ENCODE measurements at places on chromosomes 2 and 18.

GRCh38 chr2:113937501-113937900, 47.6 kb downstream of the ACTR3 start:
- DNase-seq = no peak

- no peak for DNase-seq
Observed at GRCh38 chr18:13124411-13124810, 94.1 kb upstream of the LDLRAD4 start.

- peak; percentile 28 for DNase-seq
Observed at GRCh38 chr18:77433076-77433475, 183.4 kb downstream of the GALR1 start.

GRCh38 chr2:53636596-53636995, 131.0 kb upstream of the CHAC2 start:
- DNase-seq = peak; percentile 27

DNA sequence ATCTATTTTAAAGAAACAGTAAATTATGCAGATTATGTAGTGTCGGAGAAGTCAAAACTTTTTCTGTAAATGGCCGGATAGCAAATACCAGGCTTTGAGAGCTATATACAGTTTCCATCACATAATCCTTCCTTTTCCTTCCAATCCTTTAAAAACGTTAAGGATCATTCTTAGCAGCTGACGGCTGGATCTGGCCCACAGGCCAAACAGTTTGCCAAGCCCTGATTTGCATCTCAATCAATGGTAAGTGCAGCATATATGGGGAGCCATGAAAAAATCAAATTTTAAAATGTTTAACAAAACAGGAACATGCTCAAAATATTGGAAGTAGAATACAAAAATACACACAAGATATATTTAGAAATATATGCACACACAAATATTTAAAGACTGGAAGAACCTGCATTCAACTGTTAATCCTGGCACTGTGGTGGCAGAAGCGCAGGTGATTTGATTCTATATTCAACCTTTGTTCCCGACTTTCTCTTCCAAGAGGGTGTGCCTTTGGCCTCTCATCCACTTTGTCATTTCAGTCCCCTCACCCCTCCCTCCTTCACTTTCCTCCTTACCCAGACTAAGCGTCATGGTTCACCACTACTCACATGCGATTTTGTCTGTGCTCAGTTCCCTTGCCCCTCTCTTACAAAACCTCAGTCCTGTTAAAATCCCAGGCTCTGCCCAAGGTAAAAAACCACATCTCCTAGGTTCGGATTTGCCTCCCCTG, 27.3 kb downstream of the NDUFA10 start:
- DNase-seq = no peak

GRCh38 chr18:60570172-60570571, 197.6 kb upstream of the MC4R start:
- no peak for DNase-seq

DNA sequence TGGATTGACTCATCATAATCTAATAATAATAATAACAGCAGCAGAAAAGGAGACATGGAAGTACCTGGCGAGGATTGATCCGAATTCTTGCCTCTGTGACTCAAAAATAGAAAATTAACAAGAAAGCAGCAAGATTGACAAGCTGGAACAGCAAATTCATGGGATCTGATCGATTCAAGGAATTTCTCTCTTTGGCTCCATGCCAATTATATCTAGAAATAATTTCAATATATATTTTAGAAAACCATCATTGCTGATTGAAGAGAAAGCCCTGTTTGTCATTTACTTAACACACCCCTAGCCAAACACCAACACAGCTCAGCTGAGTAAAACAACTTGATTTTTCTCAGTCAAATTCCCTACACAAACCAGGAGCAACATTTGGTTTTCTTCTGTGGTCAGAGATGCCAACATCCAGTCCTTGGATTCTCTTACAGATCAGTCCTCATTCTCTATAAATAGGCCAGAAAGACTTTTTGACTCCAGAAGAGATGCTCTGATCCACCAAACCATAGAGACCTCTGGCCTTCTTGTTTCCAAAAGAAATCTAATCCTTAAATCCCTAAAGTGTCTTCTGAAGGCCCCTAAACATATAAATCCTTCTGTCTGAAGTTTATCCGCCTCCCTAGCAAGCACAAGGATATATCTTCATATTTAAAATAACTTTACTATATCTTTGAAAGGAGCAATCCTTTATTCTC, 129.9 kb downstream of the CACNB4 start:
- no peak for DNase-seq

DNA sequence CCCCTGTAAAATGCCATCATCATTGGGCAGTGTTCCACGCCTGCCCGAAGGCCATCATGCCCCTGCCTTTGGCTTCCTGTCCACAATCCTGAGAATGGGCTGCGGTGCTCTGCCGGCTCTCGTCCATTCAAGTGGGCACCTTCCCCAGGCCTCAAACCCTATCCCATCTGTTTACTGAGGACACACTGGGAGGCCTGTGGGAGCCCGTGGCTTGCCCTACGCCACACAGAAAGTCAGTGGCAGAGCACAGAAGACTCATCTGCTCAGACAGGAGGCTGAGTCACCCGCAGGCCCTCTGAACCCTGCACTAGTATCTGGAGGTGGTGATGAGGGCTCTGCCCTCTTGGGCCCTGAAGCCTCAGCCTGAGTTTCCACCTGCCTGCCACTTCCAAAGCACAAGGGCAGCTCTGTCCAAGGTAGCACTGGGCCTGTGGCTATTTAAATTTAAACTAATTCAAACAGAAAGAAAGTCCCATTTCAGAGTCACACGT, 19.1 kb upstream of the ANKRD53 start:
- DNase-seq = no peak

DNA sequence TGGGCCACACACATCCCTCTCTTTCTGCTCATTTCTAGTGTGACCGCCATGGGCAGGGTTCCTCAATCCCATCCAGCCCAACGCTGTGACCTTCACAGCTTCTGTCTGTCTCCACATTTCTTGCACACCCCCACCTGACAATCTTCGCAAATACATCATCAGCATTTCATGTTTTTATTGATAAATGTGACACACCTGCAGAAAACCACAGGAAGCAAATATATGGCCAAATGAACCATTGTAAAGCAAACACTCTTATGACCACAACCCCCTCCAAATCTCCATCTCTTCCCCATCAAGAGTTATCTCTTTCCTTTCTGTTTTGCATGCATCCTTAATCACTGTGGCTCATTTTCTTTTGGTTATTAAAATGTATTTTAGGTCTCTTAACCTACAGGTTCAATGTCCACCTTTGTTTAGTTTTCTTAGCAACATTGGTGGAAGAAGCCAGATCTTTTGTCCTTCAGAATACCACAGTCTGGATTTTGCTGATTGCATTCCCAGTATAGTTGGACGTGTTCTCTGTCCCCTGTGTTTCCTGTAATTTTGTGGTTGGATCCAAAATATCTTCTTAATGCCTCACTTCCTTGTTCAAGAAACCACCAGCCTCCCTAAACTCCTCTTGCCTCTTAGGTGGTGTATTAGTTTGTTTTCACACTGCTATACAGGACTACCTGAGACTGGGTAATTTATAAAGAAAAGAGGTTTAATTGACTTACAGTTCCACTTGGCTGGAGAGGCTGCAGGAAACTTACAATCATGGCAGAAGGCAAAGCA, 9.8 kb upstream of the NCK2 start:
- no peak for DNase-seq

GRCh38 chr18:57143265-57143664, 3.6 kb upstream of the BOD1L2 start:
- DNase-seq = no peak

- no peak for DNase-seq
Observed at GRCh38 chr2:38438883-38439612, 62.0 kb upstream of the ATL2 start.

DNA sequence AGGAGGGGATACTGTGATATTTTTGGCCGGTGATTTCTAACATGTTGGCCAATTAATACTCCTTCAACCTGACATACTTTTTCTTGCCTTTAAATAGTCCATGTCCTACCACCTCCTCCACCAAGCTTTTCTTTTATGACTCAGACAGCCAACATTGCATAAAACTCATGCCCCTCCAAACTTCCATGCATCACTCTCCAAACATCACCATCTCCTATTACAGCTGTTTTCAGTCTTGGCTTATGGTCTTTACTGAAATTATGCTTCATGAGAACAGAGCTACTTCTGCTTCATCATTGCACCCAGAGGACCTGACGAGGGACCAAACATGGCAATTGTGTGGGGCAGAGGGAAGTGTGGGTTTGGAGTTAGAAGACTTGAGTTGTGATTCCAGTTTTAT, 305.4 kb downstream of the LPIN1 start:
- DNase-seq = no peak

- peak; percentile 45 for DNase-seq
Observed at GRCh38 chr2:169528271-169528701, 18.8 kb downstream of the KLHL41 start.

DNA sequence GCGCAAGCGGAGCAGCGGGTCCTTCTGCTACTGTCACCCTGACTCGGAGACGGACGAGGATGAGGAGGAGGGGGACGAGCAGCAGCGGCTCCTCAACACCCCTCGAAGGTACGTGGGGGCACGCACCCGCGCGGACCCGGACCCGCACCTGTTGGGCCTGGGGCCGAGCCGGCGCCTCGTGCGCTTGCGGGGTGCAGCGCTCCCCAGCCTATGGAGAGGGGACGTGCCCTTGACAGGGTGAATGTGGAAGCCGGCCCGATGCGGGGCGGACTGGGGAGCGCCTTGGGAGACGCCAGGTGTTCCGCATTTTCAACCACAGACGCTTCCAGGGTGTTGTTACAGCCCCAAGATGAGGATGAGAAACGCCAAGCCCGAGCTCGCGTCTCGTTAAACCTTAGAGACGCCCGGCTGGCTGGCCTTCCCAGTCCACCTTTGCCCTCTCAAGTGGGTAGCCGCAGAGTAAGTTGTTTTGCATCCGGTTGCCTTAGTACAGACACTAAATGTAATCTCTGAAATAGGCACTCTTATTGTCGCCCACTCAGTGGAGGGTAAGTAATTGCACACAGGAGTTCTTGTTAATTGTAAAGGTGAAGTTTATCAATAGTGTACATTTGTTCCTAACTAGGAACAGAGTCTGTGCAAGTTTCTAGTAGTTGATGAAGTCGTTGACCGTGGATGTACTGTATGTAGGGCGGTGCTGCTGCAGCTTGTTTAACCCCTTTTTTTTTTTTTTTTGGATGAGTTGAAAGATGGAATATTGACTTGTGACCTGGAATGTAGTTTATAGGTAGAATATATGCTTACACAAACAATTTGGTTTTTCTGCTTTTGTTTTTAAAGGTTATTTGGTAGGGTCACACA, 815 bp downstream of the GMCL1 start:
- peak; percentile 49 for DNase-seq

GRCh38 chr2:84247532-84247931, 211.5 kb downstream of the SUCLG1 start:
- DNase-seq = no peak

GRCh38 chr2:21423854-21424253, 300.1 kb downstream of the TDRD15 start:
- no peak for DNase-seq

- peak; percentile 73 for DNase-seq
Observed at GRCh38 chr18:79988071-79988450, 302 bp downstream of the TXNL4A start.

GRCh38 chr2:169009865-169010579, 21.1 kb downstream of the ABCB11 start:
- DNase-seq = no peak

GRCh38 chr2:119255760-119256581, 32.3 kb downstream of the STEAP3 start:
- no peak for DNase-seq

DNA sequence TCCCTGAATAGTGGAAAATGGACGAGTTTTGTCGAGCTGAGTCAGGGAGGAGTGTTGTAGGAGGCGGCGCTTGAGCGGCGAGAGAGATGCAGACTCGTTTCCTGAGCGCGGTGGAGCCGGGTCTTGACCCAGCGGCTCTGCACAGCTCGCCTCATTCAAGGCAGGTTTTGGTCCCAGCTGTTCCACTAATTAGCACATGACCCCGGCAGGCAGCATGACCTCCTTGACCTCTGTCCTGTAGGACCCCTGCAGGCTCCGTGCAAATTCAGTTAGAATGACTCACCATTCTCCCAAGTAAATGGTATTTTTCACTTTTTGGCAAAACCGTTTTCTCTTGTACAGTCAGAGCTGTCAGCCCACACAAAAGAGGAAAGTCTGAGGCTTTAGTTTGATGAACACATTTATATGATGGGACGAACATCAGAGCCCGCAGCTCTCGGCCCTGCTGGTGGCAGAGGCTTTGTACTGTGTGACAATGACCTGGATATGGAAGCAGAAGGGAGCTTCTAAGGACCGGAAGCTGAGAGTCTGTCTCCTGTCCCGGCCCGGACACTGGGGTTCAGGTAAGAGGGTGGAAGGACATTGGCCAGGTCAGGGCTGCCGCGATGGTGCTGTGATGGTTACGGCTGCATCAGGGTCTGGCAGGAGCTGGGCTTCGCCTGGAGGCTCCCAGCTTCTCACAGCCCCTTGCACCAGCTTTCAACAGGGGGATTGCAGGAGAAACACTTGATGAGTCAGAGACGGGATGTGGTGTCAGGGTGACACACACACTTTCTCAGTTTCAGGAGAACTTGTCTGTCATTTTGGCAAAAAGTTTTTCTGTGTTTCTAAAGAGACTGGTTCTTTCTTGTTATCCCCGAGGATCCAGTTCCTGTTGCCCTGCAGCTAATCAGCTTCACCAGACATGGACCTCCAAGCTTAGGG, 29.9 kb upstream of the ALKAL2 start:
- no peak for DNase-seq

GRCh38 chr2:222364285-222364895, 60.0 kb upstream of the SGPP2 start:
- DNase-seq = no peak

GRCh38 chr2:237125967-237126366, 40.3 kb downstream of the COPS8 start:
- no peak for DNase-seq

DNA sequence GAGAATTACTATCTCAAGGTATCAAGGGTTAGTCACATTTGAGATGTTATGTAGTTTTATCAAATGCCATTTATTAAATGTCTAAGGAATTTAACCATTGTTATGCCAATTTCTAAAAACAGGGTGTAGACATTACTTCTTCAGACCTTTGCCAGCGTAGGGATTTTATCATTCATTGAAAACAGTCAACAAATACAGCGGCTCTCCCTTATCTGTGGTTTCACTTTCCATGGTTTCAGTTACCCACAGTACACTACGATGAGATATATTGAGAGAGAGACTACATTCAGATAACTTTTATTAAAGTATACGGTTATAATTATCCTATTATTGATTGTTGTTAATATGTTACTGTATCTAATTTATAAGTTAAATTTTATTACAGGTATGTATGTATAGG, 234.7 kb downstream of the TMX3 start:
- no peak for DNase-seq

GRCh38 chr18:77708826-77709506, 459.3 kb downstream of the GALR1 start:
- DNase-seq = no peak

DNA sequence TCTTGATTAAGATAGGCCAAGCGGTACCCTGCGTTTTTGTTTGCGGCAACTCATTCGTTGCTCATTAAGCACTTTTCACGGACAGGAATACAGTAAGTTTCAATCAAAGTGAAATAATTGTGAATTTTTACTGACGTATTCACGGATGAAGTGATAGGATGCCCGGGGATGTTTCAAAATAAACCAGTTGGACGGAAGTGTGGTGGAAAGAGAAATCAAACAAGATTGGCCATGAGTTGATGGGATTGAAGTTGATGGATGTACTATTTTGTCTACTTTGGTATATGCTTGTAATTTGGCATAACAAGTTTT, 481 bp downstream of the TMEM177 start:
- DNase-seq = no peak
